ENCODE measurements at places on chromosomes 2 and 18.

GRCh38 chr18:1438458-1438910, 533.8 kb downstream of the ADCYAP1 start:
- DNase-seq = no peak

DNA sequence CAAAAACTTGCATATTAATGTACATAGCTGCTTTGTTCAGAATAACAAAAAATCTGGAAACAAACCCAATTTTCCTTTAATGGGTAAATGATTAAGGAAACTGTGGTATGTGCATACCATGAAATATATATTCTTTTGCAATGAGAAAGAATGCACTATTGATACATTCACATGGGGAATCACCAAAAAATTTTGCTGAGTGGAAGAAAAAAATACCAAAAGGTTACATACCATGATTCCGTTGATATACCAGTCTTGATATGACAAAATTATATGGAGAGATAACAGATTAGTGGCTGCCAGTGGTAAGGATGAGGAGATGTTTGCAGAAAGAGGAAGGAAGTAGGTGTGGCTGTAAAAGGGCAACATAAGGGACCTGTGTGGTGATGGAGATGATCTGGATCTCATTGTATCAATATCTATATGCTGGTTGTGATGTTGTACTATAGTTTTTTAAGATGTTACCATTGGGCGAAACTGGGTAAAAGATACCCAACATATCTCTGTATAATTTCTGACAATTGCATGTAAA, 54.6 kb upstream of the BCL2L11 start:
- no peak for DNase-seq

- no peak for DNase-seq
Measured at GRCh38 chr18:38406607-38407006, 841.0 kb upstream of the CELF4 start.

- no peak for DNase-seq
Measured at GRCh38 chr18:5058768-5059695, 138.0 kb downstream of the AKAIN1 start.

Data from GM04503 (cell line).